Stimulated activated CD8-positive, alpha-beta memory T cell treated with anti-CD3 and anti-CD28 coated beads, Interleukin-4, amount 100 ng/mL, for 1 hour (primary cell): ENCODE measurements at places on chromosomes 16 and 17.

GRCh38 chr17:56173958-56174835 lies 20.9 kb downstream of the ANKFN1 start:
- DNase-seq, result no peak

- no peak for DNase-seq
These were observed 42.2 kb downstream of the ABAT start for GRCh38 chr16:8716592-8716991.

- DNase-seq, result no peak
These were observed 256.9 kb upstream of the SALL1 start for GRCh38 chr16:51407921-51408320.

- no peak for DNase-seq
These were observed 1.2 kb downstream of the TNFRSF17 start for GRCh38 chr16:11966173-11966572.
